Activated T-helper 1 cell treated with Interleukin-2 at 50 U/mL for 16 hours (primary cell): ENCODE measurements at places on chromosomes 6 and 20.

DNA sequence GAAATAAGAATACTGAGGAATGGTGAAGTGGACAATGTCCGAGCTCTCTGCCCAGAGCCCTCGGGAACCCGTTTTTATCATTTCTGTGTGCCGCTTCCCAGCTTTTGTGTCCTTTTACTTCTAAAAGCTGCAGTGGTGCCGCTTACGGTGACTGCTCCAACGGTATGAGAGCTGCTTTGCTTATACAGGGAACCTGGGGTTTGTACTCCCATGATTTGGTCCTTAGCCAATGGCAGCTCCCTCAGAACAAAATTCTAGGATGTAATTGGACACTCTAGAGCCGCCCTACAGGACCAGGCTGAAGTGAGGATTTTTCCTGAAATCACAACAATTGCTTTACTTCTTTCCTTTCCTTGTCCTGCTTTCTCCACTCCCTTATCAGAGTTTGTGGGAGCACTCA, 24.2 kb upstream of the PCSK2 start:
- no peak for DNase-seq

- DNase-seq: no peak
Observed at GRCh38 chr20:46523696-46524328, 10.5 kb upstream of the ZNF334 start.

- DNase-seq: no peak
Observed at GRCh38 chr6:17621003-17621402, 20.9 kb downstream of the FAM8A1 start.

DNA sequence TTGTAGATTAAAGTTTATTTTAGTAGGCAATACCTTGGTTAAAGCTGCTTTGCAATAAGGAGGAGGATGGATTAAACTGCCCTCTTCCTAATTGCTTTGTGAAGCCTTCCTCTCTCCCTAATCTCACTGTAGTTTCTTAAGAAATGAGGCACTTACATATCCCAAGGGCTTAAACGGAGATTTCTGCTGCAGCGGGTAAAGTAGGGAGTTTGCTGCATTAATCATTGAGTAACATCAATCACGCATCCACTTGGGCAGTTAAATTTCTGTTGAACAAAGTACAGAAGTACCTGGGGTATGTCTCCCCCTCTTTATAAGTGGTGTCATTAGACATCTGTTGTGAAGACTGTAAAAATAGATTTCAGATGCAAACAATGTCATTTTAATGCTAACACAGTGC, 29.5 kb upstream of the ARID1B start:
- DNase-seq: no peak

DNA sequence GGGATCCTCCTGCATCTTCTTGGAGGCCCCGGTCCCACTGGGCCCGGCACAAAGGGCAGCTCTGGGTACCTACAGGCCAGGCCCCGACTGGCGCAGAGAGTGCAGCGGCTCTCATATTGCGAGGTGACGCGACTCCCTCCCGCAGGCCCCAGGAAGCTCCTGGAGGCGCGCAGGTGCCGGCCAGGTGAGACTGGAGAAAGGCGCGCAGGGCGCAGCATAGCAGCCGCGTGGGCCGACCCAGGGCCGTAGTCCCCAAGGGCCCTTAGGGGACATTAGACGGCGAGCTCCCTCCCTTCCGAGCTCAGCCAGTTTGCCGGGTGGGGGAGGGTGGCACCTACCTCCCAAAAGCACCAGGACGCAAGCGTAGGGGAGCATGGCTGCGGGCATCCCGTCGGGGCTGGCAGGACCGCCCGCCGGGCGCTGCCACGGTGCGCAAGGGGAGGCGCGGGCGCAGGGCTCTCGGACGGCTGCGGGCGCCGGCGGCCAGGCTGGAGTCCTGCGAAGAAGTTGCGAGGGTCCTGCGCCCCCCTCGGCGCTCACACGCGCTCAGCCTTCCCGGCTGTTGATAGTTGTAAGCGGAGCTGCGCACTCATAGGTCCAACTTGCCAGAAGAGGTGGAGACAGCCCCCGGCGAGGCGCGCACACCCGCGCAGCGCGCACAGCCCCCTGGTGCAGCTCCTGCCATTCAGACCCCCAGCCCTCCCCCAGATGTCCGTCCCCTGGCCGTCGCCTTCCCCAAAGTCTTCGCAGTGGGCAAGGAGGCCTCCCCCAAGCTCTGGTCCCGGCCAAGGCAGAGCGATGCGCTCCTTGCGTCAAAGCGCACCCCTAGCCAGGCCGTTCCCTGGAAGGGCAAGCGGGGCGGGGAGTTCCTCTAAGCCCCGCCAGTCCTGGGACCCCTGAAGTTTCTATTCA, 622 bp downstream of the APCDD1L start:
- DNase-seq: no peak

DNA sequence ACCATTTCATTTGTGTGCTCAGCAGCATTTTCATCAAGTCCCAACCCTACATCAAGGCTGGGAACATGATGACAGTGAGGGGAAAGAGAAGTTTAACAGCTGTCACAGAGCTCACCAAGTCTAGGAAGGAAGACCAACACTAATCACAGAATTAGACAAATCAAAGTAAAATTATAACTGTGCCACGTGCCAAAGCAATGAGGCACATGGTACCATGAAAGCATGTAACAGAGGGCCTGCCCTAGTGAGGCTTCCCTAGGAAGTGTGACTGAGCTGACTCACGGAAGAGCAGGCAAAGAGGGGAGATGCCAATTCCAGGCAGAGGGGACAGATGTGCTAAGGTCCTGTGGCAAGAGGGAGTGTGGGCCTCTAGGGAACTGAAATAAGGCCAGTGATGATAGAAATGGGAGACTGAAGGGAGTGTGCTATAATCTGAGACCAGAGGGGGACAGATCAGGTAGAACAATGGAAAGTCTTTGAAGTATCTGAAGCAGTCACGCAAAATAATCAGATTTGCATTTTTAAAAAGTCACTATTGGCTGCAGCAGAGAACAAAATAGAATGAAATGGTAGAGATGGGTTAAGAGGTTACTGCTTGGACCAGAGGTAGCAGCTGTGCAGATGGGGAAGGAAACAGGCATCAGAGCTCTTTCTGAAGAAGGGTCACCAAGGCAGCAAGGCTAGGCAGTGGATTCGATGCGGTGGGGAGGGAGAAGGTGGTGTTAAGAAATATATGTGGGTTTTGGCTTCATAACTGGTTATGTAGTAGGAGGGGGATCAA, 86.8 kb downstream of the GPR6 start:
- DNase-seq: no peak

DNA sequence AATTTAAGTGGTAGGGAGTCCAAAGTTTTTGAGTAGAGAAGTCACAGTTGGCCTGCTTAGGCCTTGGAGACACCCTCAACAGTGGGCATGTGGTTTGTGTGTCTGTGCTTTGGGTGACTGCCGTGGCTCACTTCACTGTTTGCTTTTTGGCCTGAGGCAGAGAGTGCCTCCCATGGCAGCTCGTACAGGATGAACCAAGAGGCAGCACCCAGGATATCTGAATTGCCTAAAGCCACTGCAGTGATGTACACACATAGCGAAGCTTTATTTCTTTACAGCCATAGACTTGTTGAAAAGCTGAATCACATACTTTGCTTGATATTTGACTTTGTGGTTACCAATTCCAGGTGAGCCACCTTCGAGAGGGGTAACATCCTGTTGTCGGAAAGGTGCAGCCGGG, 21.6 kb downstream of the RREB1 start:
- no peak for DNase-seq

- no peak for DNase-seq
Observed at GRCh38 chr6:7195339-7196018, 87.7 kb downstream of the RREB1 start.

- DNase-seq: no peak
Observed at GRCh38 chr6:55898342-55898741, 23.0 kb upstream of the BMP5 start.

DNA sequence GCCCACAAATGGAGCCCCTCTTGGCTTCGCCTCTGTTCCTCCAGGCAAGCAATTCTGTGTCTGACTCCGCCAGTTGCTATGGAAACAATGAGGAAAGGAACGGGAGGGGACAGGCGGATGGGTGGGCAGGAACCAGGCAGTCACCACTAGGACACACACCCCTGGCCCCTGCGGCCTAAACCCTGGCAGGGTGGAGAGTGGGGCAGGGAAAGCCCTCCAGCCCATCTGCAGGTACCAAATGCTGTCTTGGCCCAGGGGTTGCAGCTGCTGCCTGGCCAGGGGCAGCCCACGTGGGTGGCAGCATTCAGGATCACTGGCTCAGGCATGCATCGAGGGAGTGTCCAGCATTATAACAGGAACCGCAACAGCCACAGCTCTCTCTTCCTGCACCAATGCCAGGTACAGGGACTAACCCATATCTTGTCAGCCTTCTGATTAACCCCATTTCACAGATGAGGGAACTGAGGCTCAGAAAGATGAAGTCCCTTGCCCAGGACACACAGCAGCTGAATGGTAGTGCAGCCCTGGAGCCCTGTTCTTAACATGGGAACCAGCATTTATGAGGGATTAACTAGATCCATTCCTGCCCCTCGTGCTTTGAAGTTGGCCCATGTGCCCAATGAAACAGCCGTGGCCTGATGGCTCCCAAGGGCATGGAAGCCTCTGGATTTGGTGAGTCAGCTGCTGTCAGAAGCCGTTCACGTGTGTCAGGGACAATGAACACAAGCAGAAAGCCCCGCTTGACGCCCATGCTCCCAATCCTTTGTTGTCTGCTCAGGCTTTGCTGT, 66.3 kb downstream of the NOL4L start:
- DNase-seq: no peak

- no peak for DNase-seq
Observed at GRCh38 chr6:89022798-89023197, 57.8 kb upstream of the PNRC1 start.

GRCh38 chr20:24770628-24771541, 178.2 kb upstream of the CST7 start:
- no peak for DNase-seq

- no peak for DNase-seq
Observed at GRCh38 chr20:20624914-20625313, 87.5 kb downstream of the RALGAPA2 start.

- no peak for DNase-seq
Observed at GRCh38 chr6:34149452-34149810, 3.5 kb upstream of the GRM4 start.

DNA sequence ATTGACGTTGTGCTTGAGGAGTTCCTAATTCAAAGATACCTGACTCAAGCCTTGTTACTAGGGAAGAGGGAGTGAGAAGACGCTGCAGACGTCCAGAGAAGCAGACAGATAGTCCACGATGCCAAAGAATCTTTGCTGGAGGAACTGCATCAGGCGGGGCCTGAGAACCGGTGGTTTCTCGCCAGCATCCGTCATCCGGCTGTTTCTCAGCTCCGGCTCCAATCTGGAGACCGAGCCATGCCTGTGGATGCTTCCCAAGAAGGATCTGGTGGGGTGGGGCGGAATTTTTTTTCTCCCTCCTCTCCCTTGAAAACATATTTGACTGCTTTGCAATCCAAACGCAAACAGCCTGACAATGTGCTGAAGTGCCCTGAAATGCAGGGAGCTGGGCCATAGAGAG, 125.8 kb upstream of the SRSF6 start:
- no peak for DNase-seq

DNA sequence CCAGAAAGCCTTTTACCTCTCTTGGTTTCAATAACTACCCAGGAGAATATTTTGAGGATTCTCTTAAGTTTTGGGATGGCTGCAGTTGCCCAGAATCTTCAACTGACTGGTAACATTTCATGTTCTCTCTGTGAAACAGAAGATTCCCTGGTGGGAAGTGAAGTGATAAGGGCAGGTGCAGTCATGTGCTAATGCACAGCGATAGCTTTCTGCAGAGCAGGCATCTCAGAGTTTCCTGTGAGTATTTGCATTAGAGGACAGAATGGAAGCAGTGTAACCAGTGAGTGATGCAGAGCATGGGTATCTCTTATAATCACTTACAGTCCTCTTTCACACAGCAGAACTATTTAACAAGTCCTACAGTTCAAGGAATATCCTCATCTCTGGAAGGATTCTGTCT, 76.1 kb downstream of the HCRTR2 start:
- no peak for DNase-seq

- DNase-seq: no peak
Observed at GRCh38 chr6:125358898-125359297, 57.1 kb upstream of the HDDC2 start.

DNA sequence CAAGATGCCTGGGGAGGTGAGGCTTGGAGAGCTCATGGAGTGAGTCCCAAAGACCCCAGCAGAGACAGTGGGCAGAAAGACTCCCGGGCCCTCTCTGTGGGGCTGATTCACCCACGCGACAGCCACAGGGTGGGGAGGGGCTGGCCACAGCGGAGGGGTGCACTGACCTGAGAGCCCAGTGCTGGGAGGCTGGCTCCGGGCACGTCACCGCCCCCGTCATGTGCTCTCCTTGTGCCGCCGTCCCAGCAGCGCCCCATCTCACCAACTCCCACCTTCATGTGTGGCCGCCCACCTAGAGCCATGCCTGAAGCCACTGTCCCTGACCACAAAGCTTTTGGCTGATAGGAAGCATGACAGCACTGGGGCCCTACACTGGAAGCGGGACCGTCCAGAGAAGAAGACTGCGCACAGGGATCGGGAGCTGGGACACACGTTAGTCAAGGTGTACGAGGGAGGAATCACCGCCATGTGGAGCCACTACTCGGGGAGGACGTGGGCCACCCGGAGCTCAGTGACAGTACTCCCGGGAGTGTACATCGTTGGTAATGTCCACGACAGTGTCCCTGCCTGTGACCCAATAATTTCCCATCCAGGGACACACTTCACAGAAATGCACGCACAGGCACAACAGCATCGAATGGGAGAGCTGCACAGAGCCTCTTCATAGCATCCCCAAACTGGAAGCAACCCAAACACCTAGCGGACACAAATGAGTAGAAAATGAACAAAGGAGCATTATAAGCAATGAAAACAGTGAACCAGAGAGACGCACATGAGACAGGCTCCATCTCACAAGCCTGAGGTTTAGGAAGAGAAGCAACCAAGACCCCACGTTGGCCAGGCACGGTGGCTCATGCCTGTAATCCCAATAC, 28.4 kb upstream of the FOXC1 start:
- DNase-seq: no peak

DNA sequence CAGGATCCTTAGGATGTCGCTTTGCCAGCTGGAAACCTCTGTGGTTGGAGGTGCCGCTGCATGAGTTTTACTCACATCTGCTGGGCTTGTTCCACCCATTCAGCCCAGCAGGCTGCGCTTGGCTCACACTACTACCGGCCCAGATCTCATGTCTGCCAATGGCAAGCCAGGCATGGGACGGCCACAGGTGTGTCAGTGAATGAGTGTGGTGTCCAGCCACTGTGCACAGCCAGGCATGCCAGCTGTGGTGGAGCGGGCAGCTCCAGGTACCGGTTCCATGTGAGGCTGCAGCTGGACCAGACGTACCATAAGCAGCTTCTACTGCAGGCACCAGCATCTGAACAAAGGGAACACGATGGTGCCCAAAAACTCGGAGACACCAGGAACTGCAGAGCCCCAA, 33.1 kb upstream of the ASF1A start:
- no peak for DNase-seq
